ENCODE measurements at places on chromosomes 12 and 14.

GRCh38 chr12:24455811-24456210, 493.1 kb downstream of the BCAT1 start:
- no peak for DNase-seq

GRCh38 chr14:106208794-106209193, 682.4 kb downstream of the TMEM121 start:
- no peak for DNase-seq

- no peak for DNase-seq
Observed at GRCh38 chr12:25960143-25960542, 1.7 kb downstream of the RASSF8 start.

DNA sequence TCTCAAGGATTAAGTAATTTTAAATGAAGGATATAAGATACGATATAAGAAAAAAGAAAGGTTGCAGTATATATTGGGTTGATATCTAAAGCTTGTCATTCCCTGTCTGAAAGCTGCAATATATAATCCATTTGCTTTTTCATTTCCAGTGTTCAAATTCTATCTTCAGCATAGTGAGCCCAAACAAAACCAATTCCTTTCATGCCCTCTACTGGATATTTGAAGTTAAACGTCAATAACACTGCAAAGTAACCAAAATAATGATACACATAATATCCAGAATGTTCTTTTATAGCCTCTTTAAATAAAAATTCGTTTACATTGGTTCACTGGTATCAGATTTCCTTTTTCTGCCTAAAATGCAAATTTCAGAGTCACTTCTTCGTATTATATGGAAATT, 64.5 kb upstream of the DAAM1 start:
- no peak for DNase-seq

GRCh38 chr12:18583655-18584054, 154.2 kb downstream of the PLCZ1 start:
- DNase-seq, result no peak

DNA sequence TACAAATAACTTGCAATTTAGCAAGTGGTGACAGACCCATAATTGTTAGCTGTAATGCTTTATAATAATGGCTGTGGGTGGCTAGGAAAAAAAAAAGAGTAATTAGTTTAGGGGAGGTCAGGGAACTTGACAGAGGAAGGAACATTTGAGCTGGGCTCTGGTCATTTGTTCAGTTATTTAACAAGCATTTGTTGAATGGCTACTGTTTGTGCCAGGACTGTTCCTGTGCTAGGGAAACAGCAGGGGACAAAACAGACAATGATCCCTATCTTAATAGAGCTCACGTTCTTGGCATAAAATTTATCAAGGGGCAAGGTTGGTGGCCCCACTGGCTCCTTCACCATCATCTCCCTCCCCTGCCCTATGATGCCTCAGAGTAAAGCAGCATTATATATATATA, 18.5 kb downstream of the CHST11 start:
- no peak for DNase-seq

DNA sequence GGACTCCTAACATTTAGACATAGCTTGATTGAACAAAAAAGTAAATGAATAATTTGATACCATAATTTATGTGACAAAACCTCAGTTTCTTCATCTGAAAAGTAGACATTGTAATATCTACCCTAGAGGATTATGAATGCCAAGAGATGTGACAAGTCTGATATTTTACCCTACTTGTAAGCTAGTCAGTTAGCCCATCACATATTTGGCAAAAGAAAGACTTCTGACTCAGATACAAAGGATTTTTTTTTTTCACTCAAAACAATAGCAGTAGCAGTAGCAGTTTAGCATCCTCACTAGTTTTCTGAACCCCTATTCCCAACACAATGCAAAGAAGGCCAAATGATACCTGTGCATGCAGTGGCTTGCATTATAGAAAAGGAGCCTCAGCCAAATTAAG, 377.3 kb upstream of the E2F7 start:
- no peak for DNase-seq

DNA sequence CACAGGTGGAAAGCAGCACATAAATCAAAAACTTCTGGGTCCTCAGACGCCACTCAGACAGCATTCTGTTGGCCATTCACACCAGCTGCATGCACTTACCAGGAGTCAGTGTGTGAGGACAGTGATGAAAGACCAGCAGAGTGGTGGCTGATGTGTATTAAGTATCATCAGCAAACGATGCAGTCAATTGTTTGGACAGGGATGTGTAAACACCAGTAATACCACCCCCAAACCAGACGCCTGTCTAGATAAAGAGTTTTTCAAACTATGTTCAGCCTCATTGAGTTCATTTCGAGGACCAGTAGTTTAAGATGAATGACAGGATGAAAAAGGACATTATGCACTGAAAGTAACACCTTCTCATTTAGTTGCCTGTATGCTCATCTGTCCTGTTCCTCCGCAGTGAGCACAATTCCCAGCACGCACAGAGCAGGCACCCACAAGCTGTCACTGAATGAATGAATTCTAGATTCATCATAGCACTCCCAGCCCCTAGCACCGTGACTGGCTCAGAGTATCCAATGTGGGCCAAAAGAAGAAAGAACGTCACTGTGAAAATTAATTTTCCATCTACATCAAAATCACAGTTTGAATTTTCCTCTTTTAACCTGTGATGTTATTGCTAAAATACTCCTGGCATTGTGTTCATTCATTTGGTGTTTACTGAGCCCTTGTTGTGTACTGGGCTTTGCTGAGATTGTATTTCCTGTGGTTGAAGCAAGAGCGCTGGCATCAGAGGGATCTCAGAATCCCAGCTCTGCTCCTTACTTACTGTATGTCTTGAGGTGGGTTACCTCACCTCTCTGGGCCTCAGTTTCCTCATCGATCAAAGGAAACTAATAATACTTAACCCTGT, 124.8 kb upstream of the NOS1 start:
- DNase-seq, result no peak

GRCh38 chr14:21494902-21495762, 16.0 kb downstream of the METTL3 start:
- DNase-seq, result no peak

- no peak for DNase-seq
Observed at GRCh38 chr14:95770777-95771176, 56.9 kb upstream of the TCL1A start.

DNA sequence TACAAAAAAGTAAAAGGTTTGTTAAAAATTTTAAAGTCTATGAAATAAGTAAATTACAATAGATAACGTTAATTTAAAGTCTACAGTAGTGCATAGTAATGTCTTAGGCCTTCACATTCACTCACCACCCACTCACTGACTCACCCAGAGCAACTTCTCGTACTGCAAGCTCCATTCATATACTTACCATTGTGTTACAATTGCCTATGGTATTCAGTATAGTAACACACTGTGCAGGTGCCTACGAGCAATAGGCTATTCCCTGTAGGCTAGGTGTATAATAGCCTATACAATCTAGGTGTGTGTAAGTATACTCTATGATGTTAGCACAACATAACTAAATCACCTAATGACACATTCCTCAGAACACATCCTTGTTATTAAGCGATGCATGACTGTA, 435.3 kb upstream of the TMTC1 start:
- no peak for DNase-seq

DNA sequence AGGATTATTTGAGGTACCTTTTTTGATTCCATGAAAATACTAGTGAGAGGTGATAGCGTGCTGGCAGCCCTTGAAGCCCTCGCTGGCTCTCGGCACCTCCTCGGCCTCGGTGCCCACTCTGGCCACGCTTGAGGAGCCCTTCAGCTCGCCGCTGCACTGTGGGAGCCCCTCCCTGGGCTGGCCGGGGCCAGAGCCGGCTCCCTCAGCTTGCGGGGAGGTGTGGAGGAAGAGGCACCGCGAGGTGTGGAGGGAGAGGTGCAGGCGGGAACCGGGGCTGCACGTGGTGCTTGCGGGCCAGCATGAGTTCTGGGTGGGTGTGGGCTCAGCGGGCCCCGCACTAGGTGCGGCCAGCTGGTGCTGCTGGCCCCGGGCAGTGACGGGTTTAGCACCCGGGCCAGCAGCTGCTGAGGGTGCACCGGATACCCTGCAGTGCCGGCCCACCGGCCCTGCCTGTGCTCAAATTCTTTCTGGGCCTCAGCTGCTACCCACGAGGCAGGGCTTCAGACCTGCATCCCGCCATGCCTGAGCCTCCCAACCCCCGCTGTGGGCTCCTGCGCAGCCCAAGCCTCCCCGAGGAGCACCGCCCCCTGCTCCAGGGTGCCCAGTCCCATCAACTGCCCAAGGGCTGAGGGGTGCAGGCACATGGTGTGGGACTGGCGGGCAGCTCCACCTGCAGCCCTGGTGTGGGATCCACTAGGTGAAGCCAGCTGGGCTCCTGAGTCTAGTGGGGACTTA, 7.4 kb downstream of the MOK start:
- no peak for DNase-seq

- no peak for DNase-seq
Observed at GRCh38 chr12:79322905-79323304, 367.9 kb downstream of the PAWR start.

GRCh38 chr12:68803948-68804656, 3.9 kb upstream of the MDM2 start:
- DNase-seq, result no peak

DNA sequence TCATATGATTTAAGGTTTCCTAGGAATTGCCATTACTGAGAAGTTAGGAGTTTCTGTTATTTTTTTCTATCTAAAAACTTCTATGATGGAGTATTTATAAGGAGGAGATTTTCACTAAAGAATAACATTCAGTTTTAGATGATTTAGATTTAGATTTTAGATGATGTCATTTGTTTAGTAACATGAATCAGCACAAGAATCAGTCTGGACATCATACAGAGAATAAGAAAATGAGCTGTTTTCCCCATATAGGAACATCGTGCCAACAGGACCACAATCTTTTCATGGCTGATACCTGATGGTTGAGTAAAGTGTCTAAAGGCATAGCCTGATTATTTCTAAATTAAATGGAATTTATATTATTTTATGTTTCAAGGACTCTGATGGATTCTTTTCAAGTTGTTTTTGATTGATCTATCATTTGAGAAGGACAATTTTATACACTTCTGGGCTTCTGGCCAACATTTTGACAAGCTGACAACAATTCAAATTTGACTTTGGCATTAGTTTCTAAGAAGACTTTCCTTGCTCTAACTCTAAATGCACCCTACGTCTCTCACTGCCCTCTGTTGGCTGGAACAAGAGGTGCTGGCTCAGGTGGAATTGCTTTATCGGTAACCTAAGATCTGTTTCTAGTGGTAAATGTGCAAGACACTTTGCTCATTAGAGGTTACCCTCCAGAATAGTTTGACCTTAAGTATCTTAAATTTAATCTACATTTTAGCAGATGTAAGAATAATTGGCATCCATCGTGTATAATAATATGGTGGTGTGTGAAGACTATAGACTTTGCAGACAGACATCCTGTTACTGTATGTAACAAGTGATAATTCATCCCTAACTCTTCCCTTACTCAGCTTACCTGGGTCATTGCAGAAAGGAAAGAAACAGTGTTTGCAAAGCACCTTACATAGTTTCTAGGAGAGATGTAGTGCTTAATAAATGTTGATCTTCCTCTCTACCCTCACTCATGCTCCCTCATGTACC, 42.8 kb upstream of the CPSF6 start:
- no peak for DNase-seq

GRCh38 chr12:122996188-122996601, 15.7 kb downstream of the ARL6IP4 start:
- no peak for DNase-seq

DNA sequence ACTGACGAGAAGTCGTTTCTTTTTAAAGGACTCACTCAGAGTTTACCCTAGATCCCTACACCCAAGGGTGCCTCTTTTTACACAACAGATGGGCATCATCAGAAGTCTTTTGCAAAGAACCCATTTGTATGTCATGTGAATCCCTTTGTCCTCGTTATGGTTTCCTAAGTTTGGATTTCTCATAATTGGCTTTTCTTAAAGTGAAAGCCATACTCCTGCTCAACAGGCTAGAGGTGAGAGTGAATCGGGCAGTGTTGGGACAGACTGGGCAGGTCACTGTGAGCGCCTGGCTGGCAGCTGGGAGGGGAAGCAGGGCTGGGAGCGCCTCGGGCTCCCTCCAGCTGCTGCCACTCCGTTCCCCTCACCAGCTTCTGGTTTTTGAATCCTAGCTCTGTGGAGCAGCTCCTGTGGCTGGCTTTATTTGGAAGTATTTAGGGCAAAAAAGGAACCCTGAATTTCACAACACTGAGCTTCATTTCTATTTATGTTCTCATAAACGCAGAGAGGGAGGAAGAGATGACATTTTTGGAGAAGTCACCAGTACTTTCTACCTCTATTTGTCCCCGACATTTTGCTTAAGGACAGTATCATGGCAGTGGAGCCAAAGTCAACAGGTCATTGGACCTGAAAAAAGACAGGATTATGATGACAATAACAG, 63.8 kb upstream of the ACTN1 start:
- DNase-seq, result no peak

DNA sequence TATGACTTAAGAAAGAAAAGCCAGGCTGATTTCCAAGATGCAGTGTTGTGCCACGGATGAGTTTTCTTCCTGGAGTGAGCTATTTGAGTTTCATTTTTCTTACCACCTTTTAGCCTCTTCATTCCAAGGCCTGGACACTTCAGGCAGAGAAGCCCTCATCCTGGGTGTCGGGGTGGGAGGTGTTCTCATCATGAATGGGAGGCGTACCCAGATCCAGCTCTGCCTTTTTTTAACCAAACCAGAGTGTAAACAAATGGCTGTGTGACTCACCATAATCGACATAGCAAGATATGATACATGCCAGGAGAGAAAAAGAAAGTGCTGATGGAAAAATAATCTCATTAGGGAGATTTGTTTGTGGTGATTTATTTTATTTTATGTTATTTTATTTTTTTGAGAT, 79.9 kb downstream of the ARF6 start:
- no peak for DNase-seq

DNA sequence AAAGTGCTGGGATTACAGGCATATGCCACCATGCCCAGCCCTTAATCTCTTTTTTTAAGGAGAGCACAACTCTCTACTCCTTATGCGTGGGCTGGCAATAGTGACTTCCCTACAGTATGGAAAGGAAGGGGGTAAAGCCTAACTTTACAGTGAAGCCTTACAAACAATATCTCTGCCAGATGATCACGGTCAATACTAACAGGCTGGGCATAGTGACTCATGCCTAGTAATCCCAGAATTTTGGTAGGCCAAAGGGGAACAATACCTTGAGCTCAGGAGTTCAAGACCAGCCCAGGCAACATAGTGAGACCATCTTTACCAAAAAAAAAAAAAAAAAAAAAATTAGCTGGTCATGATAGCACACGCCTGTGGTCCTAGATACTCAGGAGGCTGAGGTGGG, 5.6 kb downstream of the PYM1 start:
- no peak for DNase-seq

DNA sequence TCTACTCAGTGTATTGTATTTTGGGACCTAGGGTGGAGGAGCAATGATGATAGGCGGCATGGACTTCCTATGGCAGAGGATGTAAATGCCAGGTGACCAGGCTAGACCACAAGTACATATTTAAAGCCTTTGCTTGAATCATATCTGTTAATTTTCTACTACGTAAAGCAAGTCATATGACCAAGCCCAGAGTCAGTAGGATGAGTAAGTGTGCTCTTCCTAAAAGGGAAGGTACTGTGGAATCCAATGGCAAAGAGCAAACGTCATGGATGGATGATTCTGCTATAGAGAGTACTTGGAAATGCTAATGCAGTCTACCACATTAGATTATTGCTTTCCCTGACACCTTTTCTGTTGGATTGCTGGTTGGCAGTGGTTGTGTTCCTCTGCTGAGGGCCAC, 16.8 kb downstream of the GPATCH2L start:
- no peak for DNase-seq

- DNase-seq, result no peak
Observed at GRCh38 chr12:3750616-3751015, 2.3 kb downstream of the CRACR2A start.

- no peak for DNase-seq
Observed at GRCh38 chr14:62696929-62697328, 348.3 kb downstream of the KCNH5 start.

GRCh38 chr12:59010941-59011340, 90.6 kb upstream of the LRIG3 start:
- DNase-seq, result no peak
